Motor neuron (in vitro differentiated cells): ENCODE measurements at places on chromosomes 1 and 21.

- ATAC-seq, result no peak
Observed at GRCh38 chr1:34781844-34782391, 904 bp downstream of the GJB3 start.

GRCh38 chr1:1370771-1371300 is 4.2 kb downstream of the AURKAIP1 start:
- no peak for ATAC-seq

- peak; percentile 41 for ATAC-seq
Observed at GRCh38 chr1:17574516-17574915, 35.0 kb downstream of the ARHGEF10L start.

GRCh38 chr1:171583591-171584201 is 38.3 kb upstream of the MYOCOS start:
- no peak for ATAC-seq
